ENCODE measurements at places on chromosomes 7 and 10. TPM values are rescaled to one million over a fixed set of nuclear protein-coding genes. Genes with fewer than 3 reads are reported as not detected.

DNA sequence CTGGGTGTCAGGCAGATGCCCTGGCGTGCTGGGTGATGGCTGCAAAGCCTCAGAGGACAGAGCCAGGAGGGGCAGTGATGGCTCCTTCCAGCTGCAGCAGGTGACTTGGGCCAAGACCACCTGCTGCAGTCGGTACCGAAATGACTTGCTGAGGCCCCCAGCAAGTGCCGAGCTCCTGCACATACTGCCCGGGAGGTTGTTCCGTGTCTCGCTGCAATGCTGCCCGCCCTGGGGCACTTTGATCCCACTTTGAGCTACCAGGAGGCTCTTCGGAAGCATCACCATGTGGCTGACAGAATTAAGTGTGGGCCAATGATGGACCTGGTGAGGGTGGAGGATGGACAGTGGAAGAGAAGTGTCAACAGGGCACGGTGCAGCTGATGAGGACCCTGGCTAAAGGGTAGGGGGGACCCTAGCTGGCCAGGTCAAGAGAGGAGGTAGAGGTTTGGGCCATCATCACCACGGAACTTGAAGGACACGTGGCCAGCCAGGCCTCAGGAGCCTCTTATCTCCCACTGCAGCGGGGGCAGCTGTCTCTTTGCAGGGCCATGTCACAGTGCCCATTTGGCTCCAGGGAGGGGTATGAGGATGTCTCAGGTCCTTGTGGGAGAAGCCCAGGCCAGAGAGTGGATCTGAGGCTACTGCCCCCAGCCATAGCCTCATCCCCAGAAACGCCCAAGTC lies 51.1 kb upstream of the NANOS1 start:
- H3K27me3 ChIP-seq = no peaks in the 10 kb centered on the region
- H3K4me1 ChIP-seq = no peaks in the 10 kb centered on the region
- H3K4me3 ChIP-seq = no peak overlapping the region
- DNase-seq = no peak

- no peak overlapping the region for H3K4me3 ChIP-seq
- H3K36me3 ChIP-seq = peaks cover 7% of the 10 kb centered on the region
- peak; percentile 53 for DNase-seq
- no peak overlapping the region for H3K27ac ChIP-seq
Measured at GRCh38 chr10:127937915-127938463, 31.1 kb downstream of the PTPRE start.

MMP21 gene
- 0.28 TPM for total RNA-seq

CRYGN gene
- total RNA-seq = not detected

GRCh38 chr7:24255139-24255538 lies 28.9 kb upstream of the NPY start:
- H3K4me3 ChIP-seq = no peak overlapping the region
- no peaks in the 10 kb centered on the region for H3K4me1 ChIP-seq
- H3K27me3 ChIP-seq = no peaks in the 10 kb centered on the region
- no peak for DNase-seq
- H3K27ac ChIP-seq = no peak overlapping the region

GRCh38 chr7:28599411-28599810 lies 187.1 kb downstream of the CREB5 start:
- no peaks in the 10 kb centered on the region for H3K4me1 ChIP-seq
- no peaks in the 10 kb centered on the region for H3K36me3 ChIP-seq
- H3K27me3 ChIP-seq = no peaks in the 10 kb centered on the region
- DNase-seq = no peak

AMPH gene
- 9.0 TPM for total RNA-seq

APBB1IP gene
- total RNA-seq = 1.4 TPM

- peaks cover 17% of the 10 kb centered on the region for H3K4me1 ChIP-seq
- no peak overlapping the region for H3K4me3 ChIP-seq
- no peaks in the 10 kb centered on the region for H3K36me3 ChIP-seq
- no peaks in the 10 kb centered on the region for H3K27me3 ChIP-seq
- no peak overlapping the region for H3K27ac ChIP-seq
- no peak for DNase-seq
Measured at GRCh38 chr7:134643131-134643530, 3.5 kb upstream of the BPGM start.

DNA sequence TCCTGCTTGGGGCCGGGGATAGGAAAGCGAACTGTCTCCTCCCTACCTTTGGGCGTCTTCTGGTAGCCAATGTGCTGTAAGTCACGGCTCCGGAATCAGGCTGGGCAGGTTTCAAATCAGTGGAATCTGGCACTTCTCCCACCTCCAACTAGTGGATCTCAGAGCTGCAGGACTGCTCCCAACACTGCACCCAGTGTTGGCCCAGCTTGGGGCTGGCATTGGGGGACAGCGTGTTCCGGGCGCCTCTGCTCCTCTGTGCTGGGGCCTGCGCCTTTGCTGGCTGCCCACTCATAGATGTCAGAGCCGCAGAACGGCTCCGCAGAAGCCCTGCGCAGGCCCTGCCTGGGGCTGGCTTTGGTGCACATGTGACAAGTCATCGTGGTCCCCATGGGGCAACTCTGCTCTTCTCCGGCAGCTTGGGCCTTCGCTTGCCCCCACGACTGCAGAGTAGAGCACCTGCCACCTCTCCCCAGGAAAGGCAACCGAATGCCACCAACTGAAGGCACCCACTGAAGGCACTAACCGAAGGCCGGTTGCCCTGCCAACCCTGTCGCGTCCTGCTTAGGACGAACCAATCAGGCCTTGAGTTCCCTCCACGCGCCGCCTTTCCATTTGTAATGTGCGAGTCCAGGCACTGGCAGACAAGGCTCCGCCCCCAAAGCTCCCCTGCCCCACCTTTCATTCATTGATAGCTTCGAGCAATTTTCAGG lies 85.5 kb upstream of the ABI1 start:
- H3K4me3 ChIP-seq = no peak overlapping the region
- no peaks in the 10 kb centered on the region for H3K4me1 ChIP-seq
- H3K27ac ChIP-seq = no peak overlapping the region
- DNase-seq = no peak
- H3K36me3 ChIP-seq = no peaks in the 10 kb centered on the region

- H3K27me3 ChIP-seq = no peaks in the 10 kb centered on the region
- H3K4me3 ChIP-seq = no peak overlapping the region
- no peaks in the 10 kb centered on the region for H3K4me1 ChIP-seq
- no peak for DNase-seq
- no peak overlapping the region for H3K27ac ChIP-seq
- H3K36me3 ChIP-seq = no peaks in the 10 kb centered on the region
Measured at GRCh38 chr10:122176232-122177213, 94.6 kb upstream of the BTBD16 start.

DNA sequence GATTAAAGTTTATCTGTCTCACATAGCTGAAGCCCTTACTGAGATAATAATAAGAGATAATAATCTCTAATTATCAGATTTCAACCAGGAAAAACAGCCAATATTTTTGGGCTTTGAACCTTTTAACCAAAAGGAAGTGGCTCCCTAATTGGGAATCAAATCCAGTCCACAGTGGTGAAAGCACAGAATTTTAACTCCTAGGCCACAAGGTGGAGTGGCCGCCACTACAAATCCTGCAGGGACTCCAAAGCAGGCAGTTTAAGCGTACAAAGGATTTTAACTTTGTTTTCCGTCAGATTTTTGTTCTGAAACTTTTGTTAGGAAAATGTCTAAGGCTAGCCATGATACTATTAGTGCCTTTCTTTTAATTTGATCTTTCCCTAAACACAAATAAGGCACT lies 99.6 kb upstream of the CCNY start:
- no peak overlapping the region for H3K27ac ChIP-seq
- no peak overlapping the region for H3K4me3 ChIP-seq
- H3K36me3 ChIP-seq = no peaks in the 10 kb centered on the region
- H3K4me1 ChIP-seq = no peaks in the 10 kb centered on the region
- no peaks in the 10 kb centered on the region for H3K27me3 ChIP-seq

GRCh38 chr10:104735757-104736391 lies 94.8 kb downstream of the SORCS3 start:
- H3K4me3 ChIP-seq = no peak overlapping the region
- no peak for DNase-seq
- H3K27ac ChIP-seq = no peak overlapping the region
- H3K27me3 ChIP-seq = no peaks in the 10 kb centered on the region
- no peaks in the 10 kb centered on the region for H3K36me3 ChIP-seq

GRCh38 chr10:69004821-69005220 lies 16.2 kb downstream of the KIFBP start:
- H3K27me3 ChIP-seq = no peaks in the 10 kb centered on the region
- peaks cover 48% of the 10 kb centered on the region for H3K36me3 ChIP-seq
- no peak for DNase-seq
- no peaks in the 10 kb centered on the region for H3K4me1 ChIP-seq
- H3K27ac ChIP-seq = peak overlapping the region; percentile 7
- H3K4me3 ChIP-seq = no peak overlapping the region

LIPM gene
- total RNA-seq = 0.83 TPM

GPRIN2 gene
- total RNA-seq = 0.26 TPM

ZNF365 gene
- 3.6 TPM for total RNA-seq

DNA sequence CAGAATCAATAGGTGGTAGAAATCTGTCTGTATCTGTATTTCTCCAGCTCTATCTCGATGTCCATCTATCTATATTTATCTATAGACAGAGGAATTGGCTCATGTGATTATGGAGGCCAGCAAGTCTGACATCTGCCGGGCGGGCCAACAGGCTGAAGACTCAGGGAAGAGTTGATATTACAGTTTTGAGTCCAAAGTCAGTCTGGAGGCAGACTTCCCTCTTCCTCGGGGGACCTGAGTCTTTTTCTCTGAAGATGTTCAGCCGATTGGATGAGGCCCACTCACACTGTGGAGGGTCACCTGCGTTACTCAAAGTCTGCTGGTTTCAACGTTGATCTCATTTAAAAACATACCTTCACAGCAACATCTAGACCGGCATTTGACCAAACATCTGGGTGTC lies 98.7 kb downstream of the RAMP3 start:
- no peak overlapping the region for H3K27ac ChIP-seq
- H3K36me3 ChIP-seq = no peaks in the 10 kb centered on the region
- H3K4me1 ChIP-seq = no peaks in the 10 kb centered on the region

DNA sequence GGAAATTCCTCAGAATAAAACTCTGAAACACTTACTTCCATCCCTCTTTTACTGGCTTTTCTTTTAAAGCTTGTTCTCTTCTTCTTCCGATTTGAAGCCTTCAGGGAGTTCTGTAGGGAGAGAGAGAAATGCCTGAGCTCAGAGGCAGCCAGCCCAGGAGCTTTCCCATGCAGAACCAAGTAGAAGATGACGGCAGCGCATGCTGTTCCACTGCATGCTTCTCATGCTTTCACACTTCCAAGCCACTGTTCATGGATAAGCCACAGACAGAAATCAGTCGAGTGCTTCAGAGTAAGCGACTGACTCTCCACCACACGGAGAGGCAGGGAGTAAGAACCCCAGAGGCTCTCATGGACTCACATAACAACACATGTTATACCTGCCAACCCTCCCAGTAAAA lies 237.3 kb downstream of the DGKI start:
- no peaks in the 10 kb centered on the region for H3K4me1 ChIP-seq
- H3K4me3 ChIP-seq = no peak overlapping the region
- H3K27me3 ChIP-seq = no peaks in the 10 kb centered on the region
- H3K36me3 ChIP-seq = no peaks in the 10 kb centered on the region

DNA sequence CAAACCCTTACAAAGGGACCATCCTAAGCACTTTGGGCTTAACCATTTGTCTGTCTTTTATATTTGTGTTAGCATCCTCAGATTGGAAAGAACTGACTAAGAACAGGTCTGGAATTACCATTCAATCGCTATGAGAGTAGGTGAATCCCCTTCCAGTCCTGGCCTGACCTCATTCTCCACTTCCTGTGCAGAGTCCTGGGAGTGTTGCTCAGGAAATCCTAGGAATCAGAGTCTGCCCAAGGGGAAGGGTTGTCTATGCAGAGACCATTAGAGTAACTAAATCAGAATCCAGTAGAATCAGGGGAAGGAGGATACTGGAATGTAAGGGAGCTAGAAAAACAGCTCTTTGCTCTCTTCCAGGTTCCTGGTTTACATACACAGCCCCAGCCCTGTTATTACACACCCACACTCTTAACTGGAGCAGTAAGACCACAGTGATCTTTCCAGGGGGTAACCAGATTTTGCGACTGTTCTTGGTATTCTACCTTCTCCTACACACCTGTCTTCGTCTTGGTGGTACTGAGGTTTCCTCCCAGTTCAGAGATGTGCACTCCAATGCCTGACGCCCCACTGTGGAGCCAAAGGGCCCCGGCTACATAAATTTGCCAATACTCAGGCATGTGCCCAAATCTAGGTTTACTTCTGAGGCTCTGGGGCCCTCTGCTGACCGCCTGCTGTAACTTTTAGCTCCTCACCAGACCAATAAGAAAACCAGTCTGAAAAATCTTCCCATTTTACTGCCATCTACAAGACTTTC lies 103.7 kb downstream of the RNF216 start:
- H3K27ac ChIP-seq = peak overlapping the region; percentile 30
- H3K36me3 ChIP-seq = peaks cover 12% of the 10 kb centered on the region
- no peaks in the 10 kb centered on the region for H3K27me3 ChIP-seq
- H3K4me1 ChIP-seq = peaks cover 61% of the 10 kb centered on the region
- no peak overlapping the region for H3K4me3 ChIP-seq

- H3K4me1 ChIP-seq = no peaks in the 10 kb centered on the region
- H3K36me3 ChIP-seq = no peaks in the 10 kb centered on the region
- no peak overlapping the region for H3K27ac ChIP-seq
- no peaks in the 10 kb centered on the region for H3K27me3 ChIP-seq
Measured at GRCh38 chr10:88608780-88609179, 22.2 kb downstream of the LIPJ start.

DNA sequence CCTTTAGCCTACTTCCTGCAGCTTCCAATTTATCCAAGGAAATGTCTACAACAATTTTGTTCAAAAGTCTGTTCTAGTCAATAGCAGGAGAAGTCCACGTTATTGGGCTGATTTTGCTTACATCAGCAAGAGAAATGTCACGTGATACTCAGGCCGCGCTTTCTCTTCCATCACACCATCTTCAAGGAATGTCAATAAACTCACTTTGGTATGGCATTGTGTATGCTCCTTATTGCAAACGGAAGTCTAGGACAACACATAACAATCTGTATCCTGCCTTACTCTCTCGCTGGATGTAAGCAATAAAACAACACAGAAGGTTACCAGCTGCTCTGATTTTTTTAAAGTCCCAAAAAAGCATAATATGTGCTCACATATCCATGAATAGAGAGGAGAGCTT lies 17.1 kb upstream of the STK17A start:
- H3K27me3 ChIP-seq = no peaks in the 10 kb centered on the region
- no peak overlapping the region for H3K4me3 ChIP-seq
- no peaks in the 10 kb centered on the region for H3K36me3 ChIP-seq
- DNase-seq = no peak

- no peaks in the 10 kb centered on the region for H3K36me3 ChIP-seq
- no peaks in the 10 kb centered on the region for H3K27me3 ChIP-seq
- H3K4me1 ChIP-seq = no peaks in the 10 kb centered on the region
- no peak overlapping the region for H3K27ac ChIP-seq
- H3K4me3 ChIP-seq = no peak overlapping the region
Measured at GRCh38 chr7:92877367-92877766, 41.0 kb upstream of the CDK6 start.

GRCh38 chr7:11341285-11341944 lies 367.7 kb downstream of the PHF14 start:
- no peak overlapping the region for H3K27ac ChIP-seq
- no peaks in the 10 kb centered on the region for H3K4me1 ChIP-seq
- no peaks in the 10 kb centered on the region for H3K36me3 ChIP-seq
- H3K27me3 ChIP-seq = no peaks in the 10 kb centered on the region
- peak overlapping the region; percentile 5 for H3K4me3 ChIP-seq
- no peak for DNase-seq

DNAJC30 gene
- total RNA-seq = 6.3 TPM
